Motor neuron (in vitro differentiated cells): ENCODE measurements at places on chromosomes 16 and 17.

- ATAC-seq = peak; percentile 86
Measured at GRCh38 chr17:46770818-46771560, 47.5 kb downstream of the WNT3 start.

GRCh38 chr17:2057175-2057759 lies 2.4 kb downstream of the HIC1 start:
- no peak for ATAC-seq

DNA sequence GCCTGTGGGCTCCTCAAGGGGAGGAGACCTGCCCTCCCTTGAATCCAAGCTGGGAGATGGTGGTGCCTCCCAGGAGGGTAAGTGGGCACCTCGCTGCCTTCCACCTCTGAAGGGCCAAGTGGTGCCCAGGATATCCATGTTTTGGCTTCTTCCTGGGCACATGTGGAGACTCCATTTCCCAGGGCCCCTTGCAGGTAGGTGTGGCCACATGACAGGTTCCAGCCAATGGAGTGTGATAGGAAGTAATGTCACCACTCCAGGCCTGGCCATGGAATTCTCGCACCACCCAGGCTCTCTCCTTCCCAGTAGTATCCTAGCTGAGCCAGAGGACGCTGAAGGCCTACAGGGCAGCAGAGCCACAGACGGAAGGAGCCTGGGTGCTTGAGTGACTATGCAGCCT lies 17.6 kb upstream of the PEMT start:
- ATAC-seq = no peak

DNA sequence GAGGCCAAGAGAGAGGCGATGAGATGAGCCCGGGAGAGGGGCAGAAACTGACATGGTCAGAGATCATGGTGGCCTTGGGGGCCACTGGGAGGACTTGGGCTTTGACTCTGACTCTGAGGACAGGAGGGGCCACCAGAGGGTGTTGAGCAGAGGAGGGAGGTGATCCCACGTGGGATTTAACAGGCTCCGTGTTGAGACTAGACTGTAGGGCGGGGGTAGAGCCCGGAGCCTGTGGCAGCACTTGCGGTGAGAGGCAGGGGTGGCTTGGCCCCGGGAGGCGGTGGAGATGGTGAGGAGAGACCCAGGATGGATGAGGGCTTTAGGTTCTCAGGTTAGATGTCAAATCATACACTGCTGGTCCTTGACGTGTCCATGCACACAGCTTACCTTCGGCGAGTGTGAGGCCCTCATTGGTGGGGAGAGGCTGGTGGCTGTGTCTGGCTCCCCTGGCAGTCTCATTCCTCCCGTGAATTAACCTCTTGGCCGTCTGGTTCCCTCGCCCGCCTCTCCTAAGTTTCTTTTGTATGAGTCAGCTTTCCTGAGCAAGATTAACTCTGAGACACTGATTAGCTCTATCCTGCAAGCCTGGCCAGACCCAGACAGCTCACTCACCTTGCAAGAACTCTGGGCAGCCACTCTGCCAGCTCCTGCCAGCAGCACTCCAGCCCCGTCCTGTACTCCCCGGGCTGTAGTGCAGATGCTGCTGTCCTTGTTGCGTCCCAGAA lies 39.7 kb downstream of the VPS35L start:
- ATAC-seq = no peak

DNA sequence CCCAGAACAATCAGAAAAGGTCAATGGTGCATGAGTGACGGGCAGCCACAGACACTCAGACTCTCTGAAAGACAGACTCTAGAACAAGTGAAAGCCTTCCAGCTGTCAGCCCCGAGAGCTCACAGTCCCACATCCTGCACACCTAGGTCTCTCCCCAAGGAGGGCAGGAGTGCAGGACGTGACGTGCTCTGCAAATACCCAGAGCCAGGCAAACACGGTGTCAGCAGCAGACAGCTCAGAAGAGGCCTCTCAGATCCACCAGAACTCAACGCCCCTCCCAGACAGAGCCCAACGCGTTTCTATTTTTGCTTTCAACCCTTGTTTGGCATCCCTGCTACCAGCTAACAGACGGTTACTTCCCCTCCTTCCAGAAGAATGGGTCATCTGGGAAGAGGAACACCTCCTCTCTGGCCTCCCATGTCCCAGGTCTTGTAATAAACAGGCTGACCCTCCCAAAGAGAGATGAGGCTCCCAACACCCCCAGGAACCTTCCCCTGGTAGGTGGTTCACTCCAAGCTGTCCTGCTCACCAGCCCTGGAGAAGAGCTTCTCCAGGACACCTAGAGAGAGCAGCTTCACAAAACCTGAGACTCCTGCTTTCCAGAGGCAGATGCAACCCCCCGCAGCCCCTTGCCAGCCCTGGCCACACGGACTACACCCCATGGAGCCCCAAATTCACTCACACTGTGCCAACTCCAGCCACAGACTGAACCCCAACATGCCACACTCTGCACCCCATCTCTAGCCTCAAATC lies 7.6 kb downstream of the PITPNM3 start:
- ATAC-seq = no peak

GRCh38 chr17:74079537-74080300 lies 123.8 kb upstream of the RPL38 start:
- peak; percentile 28 for ATAC-seq

DNA sequence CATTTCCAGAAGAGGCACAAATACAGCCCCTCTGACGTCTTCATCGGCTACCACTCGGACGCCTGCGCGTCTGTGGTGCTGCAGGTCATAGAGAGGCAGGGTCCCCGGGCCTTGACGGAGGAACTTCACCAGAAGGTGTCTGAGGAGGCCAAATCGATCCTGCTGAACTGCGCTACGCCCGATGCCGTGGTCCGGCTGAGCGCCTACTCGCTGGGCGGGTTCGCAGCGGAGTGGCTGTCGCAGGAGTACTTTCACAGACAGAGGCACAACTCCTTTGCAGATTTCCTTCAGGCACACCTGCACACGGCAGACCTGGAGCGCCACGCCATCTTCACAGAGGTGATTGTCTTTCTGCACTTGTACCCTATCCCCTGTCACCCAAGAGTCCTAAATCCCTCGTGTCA lies 67.0 kb upstream of the ENDOV start:
- no peak for ATAC-seq

DNA sequence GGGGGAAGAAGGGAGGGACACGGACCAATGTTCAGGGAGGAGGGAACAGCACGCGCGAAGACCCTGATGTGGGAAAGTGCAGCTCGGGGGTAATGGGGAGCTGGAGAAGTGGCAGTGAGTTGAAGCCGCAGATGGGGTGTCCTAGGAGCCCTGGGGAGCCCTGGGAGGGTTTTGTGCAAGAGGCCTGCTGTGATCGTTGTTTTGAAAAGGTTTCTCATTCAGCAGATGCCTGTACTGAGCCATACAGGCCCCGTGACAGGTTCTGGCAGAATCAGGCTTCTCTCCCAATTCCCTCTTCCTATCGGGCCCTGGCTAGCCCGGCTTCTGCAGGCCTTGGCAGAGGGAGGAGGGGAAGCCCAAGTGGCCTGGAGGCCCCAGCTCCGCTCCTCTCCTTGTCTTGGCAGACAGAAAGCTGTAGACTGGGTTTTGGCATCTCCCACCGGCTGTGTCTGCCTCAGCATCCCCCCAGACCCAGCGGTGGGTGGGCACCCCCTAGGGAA lies 38.4 kb upstream of the EMP2 start:
- peak; percentile 3 for ATAC-seq

DNA sequence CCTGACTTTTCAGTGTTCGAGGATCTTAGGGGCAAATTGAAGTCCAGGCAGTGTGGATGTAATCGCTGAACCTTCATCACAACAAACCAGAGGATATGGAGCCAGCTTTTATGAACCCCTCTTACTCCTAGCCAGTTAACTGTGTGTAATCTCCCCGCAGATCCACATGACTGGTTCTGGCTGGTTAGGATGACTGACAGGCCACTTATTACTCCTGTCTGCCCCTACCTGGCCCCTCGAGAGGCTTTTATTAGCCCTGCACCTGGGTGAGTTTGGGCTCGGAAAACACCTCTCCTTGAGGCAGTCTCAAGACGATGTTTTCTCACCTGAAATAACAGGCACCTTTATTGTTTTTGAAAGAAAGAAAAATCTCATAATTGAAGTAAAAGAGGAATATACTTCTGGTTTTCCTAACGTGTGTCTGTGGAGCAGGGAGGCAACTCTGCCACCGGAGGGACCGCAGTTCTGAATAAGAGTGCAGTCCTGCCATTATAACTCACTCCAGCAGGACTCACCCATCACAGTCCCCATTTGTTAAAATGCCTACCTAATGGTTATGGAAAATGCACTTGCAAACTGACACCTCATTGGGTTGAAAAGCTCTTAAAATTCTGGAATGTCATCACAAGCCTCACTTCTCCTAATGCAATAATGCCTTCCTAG lies 291.9 kb upstream of the N4BP1 start:
- ATAC-seq = no peak
